Spinal cord (tissue), 10 donors: ENCODE measurements at places on chromosomes 1 and 21. TPM values are rescaled to one million over a fixed set of nuclear protein-coding genes. Genes with fewer than 3 reads are reported as not detected.

GRCh38 chr1:61107638-61108037, 25.3 kb downstream of the NFIA start:
- no peak for DNase-seq

DNA sequence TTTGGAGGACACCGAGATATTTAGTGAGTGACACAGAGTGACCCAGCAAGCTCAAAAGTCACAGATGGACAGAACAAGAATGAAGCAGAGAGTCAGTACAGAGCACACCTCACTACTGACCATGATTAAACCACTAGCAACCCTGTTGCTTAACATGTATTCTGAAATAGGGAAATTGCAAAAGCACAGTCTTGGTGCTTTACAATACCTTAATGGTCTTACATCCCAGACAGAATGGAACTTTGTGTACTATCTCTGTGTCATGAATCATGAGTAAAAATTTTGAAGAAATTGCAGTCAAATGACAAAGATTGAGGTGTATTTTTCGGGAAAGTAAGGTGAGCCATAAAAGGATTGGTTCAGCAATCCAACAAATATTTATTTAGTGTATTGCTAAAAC, 2.7 kb upstream of the SAMSN1 start:
- no peak for DNase-seq

- DNase-seq: peak; percentile 76
Measured at GRCh38 chr1:77888081-77888780, at the start of gene NEXN. Gene NEXN (plus strand): TSS chr1:77888624. CDS start chr1:77916107, 27,483 bp downstream.

DNA sequence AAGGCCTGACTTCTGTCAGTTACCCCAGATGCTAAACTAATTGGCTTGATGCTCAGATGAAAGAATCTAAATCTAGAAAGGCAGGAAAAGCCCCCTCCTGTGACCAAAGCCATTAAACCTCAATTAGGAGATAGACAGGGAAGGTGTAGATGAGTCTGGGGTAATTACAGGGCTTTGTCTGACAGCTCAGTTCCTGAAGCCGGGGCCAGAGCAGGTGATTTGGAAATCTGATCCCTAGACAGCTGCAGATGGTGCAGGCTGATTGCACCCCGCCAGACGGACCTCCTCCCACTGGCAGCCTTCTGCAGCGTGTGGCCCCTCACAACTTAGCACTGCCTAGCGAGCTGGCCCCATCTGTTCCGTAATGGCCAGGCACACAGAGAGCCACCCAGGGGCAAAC, 395.1 kb downstream of the HLX start:
- DNase-seq: no peak

- no peak for DNase-seq
Measured at GRCh38 chr1:172376431-172376830, 44.1 kb upstream of the C1orf105 start.

DNA sequence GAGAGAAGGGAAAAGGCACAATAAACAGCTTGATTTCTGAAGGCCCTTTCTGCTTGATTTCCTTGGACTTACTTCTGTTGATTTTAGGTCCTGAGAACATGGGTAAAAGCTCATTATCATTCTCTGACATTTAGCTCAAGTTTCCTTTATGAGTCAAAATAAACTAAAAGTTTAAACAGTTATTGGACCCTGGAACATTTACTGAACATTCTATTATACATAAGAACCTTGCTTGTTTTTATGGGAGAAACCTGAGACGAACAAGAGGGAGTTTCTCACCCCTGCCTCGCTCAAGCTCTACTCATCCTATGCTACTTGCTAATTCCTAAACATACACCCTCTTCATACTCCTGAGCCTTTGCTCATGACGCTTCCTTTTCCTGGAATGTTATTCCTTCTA, 538.3 kb upstream of the PKN2 start:
- no peak for DNase-seq

- DNase-seq: peak; percentile 39
Measured at GRCh38 chr21:29155118-29155932, 24.9 kb downstream of the MAP3K7CL start.

DNA sequence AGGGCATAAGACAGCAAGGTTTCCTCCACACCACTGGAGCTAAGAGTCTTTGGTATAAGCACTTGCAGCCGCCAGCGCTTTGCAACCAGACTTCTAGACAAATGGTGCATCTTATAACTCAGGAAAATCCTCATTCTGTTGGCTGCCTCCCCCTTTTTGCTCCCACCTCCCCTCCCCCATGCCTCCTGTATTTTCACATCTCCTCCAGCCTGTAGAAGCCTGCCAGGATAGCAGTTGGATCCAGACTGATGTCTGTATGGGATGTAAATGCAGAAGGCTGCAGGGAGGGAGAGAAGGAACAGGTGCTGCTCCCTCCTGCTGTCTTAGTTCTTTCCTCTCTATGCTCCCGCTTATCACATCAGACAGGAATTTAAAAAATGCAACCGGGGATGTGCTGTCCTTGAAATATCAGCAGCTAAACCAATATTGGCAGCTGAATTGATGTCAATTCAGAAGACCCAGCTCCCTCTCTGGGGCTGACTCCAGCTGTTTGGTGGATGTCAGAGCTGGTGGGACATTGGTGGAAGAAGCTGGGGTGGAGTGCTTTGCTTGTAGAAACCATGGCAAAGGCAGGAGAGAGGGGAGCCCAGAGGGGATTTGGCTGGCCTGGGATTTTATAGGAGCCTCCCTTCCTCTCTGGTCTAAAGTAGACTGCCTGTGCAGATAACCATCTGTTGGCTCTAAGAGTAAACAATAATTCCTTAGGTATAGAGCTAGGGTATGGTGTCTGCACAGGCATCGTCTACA, 53.5 kb downstream of the NFASC start:
- no peak for DNase-seq

DNA sequence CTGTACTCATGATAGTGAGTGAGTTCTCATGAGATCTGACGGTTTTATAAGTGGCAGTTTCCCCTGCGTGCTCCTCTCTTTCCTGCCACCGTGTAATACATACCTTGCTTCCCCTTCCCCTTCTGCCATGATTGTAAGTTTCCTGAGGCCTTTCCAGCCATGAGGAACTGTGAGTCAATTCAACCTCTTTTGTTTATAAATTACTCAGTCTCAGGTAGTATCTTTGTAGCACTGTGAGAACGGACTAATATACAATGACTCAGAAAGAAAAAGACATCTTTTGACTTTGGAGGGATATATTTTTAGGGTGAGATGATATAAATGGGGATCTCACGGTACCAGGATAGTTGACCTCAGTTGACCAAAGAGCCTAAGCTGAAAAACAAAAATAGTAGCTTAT, 74.7 kb upstream of the BACH1 start:
- DNase-seq: no peak

GRCh38 chr1:203281851-203282661, 23.3 kb upstream of the BTG2 start:
- DNase-seq: no peak

DNA sequence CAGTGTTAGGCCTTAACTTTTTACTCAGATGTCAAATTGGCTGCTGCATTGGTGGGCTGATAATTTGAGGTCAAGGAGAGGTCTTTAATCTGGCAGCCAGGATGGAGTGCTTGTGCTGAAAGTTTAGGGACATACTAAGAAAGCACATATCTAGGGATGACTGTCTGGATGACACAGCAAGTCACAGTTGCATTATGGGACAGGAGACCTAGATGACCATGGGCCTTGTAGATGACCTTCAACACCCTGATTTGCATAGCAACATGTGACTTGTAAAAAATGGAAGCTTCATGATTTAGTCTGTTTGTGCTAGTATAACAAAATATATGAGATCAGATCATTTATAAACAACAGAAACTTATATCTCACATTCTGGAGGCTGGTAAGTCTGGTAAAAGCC, 18.0 kb upstream of the HSD3B2 start:
- DNase-seq: no peak

DNA sequence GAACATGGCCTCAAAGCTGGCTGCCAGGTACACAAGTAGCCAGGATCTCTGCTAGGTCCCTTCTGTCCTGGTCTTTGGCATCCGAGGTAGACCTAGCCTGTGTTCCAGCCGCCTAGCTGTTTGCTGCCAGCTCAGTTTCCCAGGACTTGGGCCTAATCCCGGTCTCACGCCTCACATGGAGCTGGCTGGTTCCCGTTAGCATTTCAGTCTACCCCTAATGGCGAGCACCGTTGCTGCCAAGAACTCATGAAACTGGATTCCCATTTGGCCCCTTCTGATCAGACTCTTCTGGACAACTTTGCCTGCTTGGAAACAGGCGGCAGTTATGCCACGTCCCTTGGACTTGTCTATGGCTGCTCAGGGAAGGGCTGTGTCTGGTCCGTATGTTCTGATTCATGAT, 26.2 kb upstream of the HHAT start:
- DNase-seq: no peak

- DNase-seq: no peak
Measured at GRCh38 chr1:172556461-172556860, 23.5 kb downstream of the SUCO start.

DNA sequence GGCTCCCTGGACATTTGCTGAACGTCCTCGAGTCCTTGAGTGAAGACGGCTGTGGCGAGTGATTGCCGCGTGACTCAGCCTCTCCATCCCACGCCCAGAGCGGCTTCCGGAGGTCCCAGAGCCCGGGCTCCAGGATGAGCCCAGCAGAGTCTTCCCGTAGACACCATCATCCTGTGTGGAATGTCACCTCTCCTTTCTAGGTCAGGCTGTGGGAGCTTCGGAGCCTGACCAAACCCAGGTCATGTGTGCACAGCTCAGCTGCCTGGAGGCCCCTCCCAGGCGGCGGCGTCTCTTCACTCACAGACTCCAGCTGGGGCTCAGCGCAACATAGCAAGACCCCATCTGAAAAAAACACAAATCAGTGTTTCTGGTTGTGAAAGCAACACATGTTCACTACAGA, 38.2 kb downstream of the PRKCZ start:
- no peak for DNase-seq

GRCh38 chr1:24060482-24060881, 51.5 kb downstream of the MYOM3 start:
- no peak for DNase-seq

- no peak for DNase-seq
Measured at GRCh38 chr1:82899017-82899416, 1098.3 kb downstream of the ADGRL2 start.

- DNase-seq: no peak
Measured at GRCh38 chr1:247407180-247407616, 8.8 kb upstream of the NLRP3 start.

- DNase-seq: no peak
Measured at GRCh38 chr1:58754683-58755467, 29.0 kb downstream of the JUN start.

DNA sequence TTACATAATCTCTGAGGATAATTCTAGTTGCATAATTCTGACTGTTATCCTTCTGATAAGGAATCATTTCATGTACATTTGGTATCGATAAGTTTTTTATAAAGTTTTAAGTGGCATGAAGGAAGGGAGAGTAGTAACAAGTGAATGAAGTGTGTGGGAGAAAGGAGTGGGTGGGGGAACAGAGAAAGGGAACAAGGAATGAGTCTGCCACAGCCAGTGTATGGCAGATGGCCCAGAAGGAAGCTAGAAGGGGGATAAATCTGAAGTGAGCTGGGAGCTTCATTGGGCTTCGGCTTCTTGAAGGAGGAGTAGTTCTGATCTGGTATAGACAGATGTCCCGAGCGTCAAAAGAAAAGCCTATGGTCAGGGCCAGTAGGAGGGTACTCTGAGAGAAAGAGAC, 18.6 kb downstream of the ZBTB40 start:
- DNase-seq: no peak

DNA sequence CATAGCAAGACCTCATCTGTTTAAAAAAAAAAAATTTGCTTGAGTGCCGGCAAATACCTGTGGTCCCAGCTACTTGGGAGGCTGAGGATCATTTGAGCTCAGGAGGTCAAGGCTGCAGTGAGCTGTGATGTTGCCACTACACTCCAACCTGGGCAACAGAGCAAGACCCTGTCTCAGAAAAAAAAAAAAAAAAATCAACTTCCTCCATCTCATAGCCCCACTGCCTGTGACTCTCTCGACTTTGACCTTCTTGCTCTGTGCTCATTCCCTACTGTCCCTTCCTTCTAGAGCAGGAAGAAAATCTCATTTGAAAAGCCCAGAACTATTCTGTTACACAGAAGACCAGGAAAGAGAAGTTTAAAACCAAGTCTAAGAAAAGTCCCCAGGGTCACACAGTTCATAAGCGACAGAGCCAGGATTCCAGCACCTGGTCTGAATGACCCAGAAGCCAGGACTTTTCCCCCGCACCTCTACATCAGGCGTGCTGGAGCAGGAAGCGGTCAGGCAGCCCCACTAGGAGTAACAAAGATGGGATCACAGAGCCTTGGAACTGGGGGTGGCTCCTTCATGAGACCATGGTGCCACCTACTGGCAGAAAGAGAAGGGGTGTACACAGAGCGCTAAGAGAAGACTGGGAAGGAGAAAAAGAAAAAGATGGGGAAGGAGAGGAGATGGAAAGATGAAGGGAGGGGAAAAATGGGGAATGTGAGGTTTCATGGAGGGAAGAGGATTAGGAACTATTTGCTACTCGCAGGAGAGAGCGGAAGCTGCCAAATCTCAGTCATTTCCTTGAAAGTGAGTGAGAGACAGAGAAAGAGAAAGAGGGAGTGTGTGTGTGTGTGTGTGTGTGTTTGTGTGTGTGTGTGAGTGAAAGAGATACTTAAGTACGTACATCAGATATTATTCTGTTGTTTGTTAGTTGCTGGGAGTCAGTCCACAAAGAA, 3.1 kb upstream of the P3R3URF start:
- no peak for DNase-seq

- DNase-seq: no peak
Measured at GRCh38 chr1:37537378-37537777, 16.7 kb downstream of the SNIP1 start.

DNA sequence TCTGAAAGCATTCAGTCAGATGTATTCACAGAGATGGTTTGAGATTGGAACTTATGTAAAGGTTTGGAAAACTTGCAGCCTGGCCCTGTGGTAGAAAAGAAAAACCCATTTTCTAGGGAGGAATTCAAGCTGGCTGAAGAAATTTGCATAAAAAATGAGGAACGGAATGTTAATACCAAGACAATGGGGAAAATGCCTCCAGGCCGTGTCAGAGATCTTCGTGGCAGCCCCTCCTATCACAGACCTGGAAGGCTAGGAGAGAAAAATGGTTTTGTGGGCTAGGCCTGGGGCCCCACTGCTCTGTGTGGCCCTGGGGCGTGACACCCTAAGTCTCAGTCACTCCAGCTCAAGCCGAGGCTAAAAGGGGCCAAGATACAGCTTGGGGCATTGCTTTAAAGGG, 26.7 kb downstream of the NME7 start:
- DNase-seq: no peak

GRCh38 chr1:219507437-219507836, 105.5 kb downstream of the ZC3H11B start:
- no peak for DNase-seq

DNA sequence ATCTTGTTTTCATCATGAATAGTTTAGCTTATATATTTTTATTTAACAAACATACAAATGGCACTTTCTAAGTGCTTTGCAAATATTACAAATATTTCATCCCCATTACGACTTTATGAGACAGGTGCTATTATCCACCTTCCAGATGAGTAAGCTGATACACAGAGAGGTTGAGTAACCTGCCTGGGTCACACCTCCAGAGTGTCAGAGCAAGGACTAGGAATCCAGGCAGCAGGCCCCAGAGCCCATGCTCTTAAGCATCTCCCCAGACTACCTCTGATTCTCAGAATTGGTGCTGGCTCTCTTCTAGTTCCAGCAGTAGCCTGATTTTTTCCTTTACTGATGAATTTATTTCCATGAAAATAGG, 40.0 kb downstream of the EPHB2 start:
- DNase-seq: no peak

Gene CELA3A
- total RNA-seq: not detected

Gene CFAP57
- 6.9 TPM for total RNA-seq

Gene FCRL6
- total RNA-seq: not detected

Gene KRTAP21-2
- total RNA-seq: not detected

Gene NPHP4
- 8.0 TPM for total RNA-seq

Gene GJA4
- total RNA-seq: 23.6 TPM

Gene TSACC
- total RNA-seq: not detected

Gene AADACL4
- not detected for total RNA-seq
